ENCODE measurements at places on chromosomes 1 and 21. TPM values are rescaled to one million over a fixed set of nuclear protein-coding genes. Genes with fewer than 3 reads are reported as not detected.

GRCh38 chr1:233326811-233327650, 493 bp upstream of the MAP3K21 start:
- H3K4me1 ChIP-seq, result peaks cover 6% of the 10 kb centered on the region
- DNase-seq, result no peak
- no peak overlapping the region for H3K27ac ChIP-seq
- H3K27me3 ChIP-seq, result peaks cover 41% of the 10 kb centered on the region

DNA sequence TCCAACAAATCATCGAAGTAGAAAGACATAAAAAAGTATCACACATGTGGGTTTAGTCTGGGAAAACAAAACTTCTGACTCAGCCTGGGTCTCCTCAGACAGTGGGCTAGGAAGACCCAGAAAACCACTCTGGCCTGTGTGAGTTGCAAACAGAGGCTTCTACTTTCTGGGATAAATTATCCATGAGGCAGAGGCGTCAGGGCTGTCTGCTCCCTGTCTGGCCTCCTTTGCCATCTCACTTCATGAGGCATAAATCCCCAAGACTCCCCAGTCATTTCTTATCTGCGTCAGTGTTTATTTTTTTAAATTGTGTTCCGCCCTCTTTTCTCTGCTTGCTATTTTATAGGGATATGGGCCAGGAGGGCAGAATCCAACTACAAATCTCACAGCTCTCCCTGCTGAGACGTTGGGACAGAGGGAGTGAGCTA, 80.6 kb upstream of the TRABD2B start:
- no peak overlapping the region for H3K27ac ChIP-seq
- peaks cover 13% of the 10 kb centered on the region for H3K27me3 ChIP-seq
- no peak for DNase-seq
- no peaks in the 10 kb centered on the region for H3K36me3 ChIP-seq
- H3K4me3 ChIP-seq, result no peak overlapping the region

DNA sequence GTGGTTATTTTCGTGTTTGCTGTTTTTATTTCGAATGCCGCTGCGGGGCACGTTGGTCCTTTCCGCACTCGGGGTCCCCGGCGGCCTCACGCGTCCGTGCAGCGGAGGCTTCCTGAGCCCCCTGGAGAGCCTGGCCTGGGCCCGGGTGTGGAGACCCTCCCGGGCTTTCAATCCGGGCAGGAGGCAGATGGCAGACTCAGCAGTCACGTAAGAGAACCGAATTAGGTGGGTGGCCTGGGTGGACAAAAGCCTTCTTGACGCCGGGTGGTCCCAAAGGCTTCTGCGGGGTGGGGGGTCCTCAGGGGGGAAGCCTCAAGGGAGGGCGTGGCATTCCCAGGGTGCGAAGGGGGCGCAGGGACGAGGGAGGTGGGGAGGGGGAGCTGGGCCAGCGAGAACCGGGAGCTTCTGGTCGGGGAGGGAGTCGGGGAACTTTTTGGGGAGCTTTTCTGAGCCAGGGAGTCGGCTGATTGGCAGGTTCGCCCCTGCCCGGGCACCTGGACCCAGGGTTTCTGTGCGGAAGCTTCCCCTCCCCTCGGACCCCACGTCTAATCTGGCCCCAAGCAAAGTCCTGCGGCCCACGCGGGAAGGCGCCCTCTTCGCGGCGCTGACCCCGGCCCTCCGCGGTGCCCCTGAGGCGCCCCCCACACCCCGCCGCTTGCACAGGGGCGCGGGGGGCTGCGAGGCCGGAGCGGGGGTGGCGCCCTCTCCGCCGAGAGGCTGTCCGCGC, 1.3 kb upstream of the HES4 start:
- peaks cover 27% of the 10 kb centered on the region for H3K4me1 ChIP-seq
- H3K27me3 ChIP-seq, result no peaks in the 10 kb centered on the region
- H3K36me3 ChIP-seq, result peaks cover 2% of the 10 kb centered on the region
- peak overlapping the region; percentile 88 for H3K4me3 ChIP-seq
- peak; percentile 84 for DNase-seq
- peak overlapping the region; percentile 96 for H3K27ac ChIP-seq

DNA sequence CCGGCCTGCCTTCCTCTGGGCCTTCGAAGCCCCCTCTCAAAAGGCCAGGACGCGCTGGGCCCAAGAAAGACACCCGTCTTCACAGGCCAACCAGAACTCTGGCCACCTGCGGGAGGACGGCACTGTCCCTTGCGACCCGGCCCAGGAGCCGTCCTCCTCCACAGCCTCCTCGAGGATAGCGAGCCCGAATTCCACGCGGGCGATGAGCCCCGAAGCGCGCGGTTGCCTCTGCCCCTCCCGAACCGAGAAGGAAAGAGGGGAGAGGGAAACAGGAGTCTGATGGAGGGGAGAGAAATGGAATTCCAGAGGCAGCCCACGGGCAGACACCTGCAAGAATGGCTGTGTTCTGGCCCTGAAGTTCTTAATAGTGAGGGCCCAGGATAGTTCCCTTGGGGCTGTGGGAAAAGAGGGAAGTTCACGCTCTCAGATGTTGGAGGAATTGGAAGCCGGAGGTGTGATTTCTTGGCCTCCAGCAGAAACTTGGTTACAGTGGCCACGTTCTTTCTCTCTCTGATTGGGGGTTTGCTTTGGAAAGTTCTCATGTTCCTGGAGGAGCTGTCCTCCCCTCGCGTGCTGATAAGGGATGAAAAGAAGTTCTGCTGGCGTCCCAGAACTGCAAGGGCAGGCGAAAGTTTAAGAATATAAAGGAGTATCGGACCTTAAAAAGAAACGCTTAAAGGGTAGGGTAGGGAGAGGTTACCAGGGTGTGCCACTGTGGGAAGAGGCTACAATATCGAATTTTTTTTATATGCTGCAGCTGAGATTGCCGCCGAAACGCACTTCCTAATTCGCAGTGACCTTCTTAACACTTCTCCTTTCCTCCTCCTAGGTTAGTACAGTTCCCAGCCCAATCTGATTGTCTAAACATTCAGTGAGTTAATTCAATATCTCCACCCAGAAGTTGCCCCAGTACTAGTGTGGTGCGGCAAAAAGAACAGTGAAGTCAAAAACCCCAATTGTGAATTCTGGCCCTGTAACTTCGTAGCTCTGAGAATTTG, 5.8 kb upstream of the SLC44A5 start:
- no peaks in the 10 kb centered on the region for H3K36me3 ChIP-seq
- peaks cover 71% of the 10 kb centered on the region for H3K27me3 ChIP-seq
- H3K4me3 ChIP-seq, result peak overlapping the region; percentile 63
- H3K27ac ChIP-seq, result no peak overlapping the region
- no peak for DNase-seq

DNA sequence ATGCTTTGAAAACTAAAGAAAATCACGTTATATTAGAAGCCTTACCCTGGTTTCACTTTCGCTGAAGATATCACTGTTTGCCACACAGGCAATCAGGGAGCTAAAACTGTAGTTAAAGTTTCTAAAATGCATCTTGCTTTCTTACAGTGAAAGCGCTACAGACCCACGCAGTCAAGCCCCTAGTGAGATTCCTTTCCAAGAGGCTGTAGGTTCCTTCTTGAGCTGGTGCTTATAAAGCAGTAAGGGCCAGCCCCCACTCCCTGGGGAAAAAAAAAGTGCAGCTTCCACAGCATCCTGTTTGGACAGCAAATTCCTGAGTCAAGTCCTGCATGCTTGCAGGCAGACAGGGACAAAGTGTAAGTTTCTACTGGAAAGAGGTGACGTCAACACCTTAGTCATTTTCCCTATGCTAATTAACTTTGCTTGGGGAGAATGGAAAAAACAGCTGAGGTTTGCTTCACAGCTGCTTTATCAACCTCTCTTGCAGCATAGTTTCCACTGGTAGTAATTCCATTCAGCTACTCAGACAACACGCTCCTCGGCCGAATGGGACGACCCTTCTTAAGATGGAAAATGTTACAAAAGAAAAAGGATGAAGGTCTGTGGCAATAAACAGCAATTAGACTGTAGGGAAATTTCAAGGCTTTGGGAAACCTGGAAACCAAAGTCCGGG, 14.7 kb upstream of the KCNE1 start:
- H3K27me3 ChIP-seq, result no peaks in the 10 kb centered on the region
- H3K4me1 ChIP-seq, result peaks cover 72% of the 10 kb centered on the region
- peak; percentile 96 for DNase-seq
- H3K36me3 ChIP-seq, result peaks cover 17% of the 10 kb centered on the region

DNA sequence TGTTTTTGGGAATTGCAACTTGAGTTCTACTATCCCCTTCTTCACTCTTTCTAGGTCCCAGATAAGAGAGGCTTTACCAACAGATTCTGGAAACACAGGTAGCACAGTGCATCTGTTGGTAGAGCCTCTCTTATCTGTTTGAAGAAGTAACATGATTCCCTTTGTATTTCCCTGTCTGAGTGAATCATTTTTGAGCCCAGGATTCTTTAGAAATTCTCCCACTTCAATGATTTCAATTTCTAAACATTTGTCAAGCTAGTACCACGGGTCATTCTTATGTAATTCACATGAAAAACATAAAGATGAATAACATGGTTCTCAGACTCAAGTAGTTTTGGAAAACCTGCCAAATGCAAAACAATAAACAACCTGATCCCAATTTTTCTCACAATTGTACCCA, 72.0 kb upstream of the DUSP10 start:
- peaks cover 18% of the 10 kb centered on the region for H3K4me1 ChIP-seq
- no peak overlapping the region for H3K4me3 ChIP-seq
- H3K27ac ChIP-seq, result no peak overlapping the region
- DNase-seq, result no peak

DNA sequence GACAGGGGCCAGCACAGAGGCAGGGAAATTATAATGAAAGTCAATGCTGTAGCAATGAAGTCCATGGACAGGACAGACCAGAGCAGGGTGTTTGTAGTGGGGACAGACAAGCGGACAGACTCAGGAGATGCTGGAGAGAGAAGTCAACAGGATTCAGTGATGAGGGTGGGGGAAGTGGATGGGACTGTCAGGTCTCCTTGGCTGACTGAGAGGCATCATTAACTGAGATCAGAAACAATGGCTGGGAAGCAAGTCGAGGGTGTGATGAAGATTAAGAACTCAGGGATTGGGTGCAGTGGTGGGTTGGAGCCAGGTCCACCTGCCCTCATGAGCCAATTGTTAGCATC, 25.5 kb downstream of the CD58 start:
- no peak overlapping the region for H3K4me3 ChIP-seq
- H3K27me3 ChIP-seq, result no peaks in the 10 kb centered on the region
- H3K4me1 ChIP-seq, result peaks cover 3% of the 10 kb centered on the region
- H3K36me3 ChIP-seq, result peaks cover 17% of the 10 kb centered on the region

The ATP1A2 gene
- 8.2 TPM for total RNA-seq

The NEK2 gene
- total RNA-seq, result 4.4 TPM

The WNT2B gene
- 2.3 TPM for total RNA-seq
